ENCODE measurements at places on chromosomes 6 and 20. TPM values are rescaled to one million over a fixed set of nuclear protein-coding genes. Genes with fewer than 3 reads are reported as not detected.

DNA sequence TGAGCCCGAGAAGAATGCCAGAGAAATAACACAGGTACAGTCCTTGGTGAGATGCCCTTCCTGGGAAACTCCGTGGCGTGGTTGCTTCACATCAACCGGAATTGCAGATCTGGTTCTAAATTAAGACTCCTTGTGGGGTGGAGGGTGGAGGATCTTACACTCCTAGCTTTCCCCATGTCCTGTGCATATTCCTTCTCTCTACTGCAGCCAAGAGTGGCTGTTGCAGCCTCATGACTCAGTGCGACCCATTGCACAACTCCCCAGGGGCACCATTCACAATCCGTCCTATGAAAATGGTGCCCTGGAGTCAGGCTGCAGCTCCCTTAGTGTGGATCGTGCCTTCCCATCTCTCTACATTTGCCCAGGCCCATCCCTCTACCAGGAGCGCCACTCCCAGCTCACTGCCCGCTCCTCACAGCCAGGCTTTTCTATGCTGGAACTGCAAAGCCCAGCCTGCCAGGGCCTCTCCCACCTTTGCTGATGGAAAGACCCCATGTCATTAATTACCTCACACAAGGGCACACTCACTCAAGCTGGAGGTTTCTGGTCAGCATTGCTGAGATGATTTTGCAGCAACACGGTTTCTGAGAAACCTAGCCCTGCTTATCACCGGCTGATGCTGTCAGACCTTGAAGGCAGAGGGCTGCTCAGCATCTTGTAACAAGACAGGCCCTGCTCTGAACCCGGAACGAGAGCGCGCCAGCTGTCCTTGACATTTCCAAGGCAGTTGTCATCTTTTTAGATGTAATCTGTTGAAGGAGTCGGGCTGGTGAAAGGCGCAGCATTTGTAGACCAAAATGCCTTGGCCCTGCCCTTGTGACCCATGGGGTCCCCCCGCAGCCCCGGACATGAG is 39.7 kb downstream of the SIRPA start:
- no peak for DNase-seq

The BPIFA1 gene
- polyA plus RNA-seq: not detected

GRCh38 chr6:161476711-161477110 is 202.8 kb upstream of the AGPAT4 start:
- no peak for DNase-seq

DNA sequence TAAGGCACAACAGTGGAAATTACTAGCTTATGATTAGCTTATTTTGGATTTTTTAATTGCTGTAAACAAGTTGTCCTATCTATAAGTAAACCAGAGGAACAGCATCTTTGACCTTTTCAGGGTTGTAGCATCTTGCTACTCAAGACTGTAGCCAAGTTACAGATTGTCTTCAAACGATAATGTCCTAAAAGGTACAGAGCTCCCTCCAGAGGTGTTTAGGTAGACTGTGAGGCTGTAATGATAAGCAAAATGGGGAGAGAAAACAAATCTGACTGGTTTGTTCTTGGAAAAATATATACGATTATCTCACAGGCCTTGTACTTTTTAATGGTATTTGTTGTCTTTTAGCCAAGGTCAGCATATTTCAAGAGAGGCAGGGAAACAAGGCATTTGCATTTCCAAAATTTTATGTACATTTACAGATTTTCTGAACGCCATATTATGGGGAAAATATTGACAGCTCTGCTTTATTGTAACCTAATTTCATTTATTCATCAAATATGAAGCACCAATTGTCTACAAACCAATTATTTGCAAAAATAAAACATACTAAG is 273.4 kb downstream of the MEI4 start:
- DNase-seq: no peak

The CLVS2 gene
- polyA plus RNA-seq: 0.28 TPM

DNA sequence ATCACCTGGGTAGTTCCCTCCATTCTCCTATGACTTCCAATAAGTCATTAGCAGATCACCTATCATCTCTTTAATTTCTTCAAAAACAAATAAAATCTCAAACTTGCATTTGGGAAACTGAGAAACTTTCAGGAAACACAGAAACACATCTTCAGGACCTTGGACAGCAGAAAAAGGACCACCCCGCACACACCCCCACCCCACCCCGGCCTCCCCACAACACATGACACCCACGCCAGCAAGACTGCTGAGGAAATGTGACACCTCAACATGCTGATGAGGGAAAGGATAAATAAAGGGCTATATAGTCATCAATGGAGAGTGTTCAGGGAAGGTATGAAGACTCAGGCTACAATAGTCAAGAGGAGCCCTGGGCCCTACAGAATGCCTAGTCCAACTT is 15.6 kb upstream of the TRIM39 start:
- no peak for DNase-seq

The CPNE5 gene
- polyA plus RNA-seq: 13.2 TPM

The FBXO5 gene
- 39.5 TPM for polyA plus RNA-seq

- DNase-seq: no peak
Observed at GRCh38 chr6:164069350-164069990, 655.0 kb downstream of the QKI start.

DNA sequence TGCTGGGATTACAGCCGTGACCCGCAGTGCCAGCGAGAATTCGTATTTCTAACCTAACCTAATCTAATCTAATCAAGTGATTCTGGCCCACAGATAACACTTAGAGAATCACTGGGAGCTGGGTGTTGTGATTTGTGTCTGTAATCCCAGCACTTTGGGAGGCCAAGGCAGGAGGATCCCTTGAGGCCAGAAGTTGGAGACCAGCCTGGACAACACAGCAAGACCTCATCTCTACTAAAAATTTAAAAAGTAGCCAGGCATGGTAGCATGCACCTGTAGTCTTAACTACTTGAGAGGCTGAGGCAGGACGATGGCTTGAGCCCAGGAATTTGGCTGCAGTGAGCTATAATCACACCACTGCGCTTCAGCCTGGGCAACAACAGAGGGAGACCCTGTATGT is 21.4 kb upstream of the NCOA3 start:
- no peak for DNase-seq

GRCh38 chr20:44886266-44886651 is 754 bp downstream of the YWHAB start:
- DNase-seq: no peak

- DNase-seq: no peak
Observed at GRCh38 chr6:170208182-170208601, 82.7 kb downstream of the DLL1 start.

- DNase-seq: no peak
Observed at GRCh38 chr6:150734235-150734634, 131.3 kb upstream of the MTHFD1L start.

DNA sequence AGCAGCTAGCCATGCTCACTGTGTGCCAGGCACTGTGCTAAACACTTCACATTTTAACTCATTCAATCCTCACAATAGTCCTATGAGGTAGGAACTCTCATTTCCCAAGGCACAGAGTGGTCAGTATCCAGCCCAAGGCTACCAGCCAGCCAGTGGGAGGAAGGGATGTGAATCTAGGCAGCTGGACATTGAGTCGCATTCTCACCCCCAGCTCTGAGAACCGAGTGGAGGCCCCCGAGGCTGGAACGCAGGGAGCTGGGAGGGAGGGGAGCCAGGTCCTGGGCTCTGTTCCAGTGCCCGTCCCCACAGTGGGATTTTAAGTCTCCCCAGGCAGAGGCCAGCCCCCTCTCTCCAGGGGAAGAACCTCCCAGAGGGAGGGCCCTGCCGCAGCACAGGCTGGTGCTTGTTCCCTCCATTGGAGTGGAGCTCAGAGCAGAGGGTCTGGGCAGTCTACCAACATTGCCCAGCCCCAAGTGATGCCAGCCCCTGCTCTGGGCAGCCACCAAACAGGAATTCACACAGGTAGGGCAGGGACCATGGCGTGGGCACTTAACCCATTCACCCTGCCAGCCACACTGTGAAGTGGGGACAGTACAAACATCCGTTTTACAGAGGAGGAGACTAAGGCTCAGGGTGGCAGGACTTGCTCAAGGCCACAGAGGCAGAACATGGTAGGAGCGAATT is 131.3 kb downstream of the CEBPB start:
- no peak for DNase-seq

The SIRPD gene
- not detected for polyA plus RNA-seq

Measured in renal cortex interstitium (tissue), 15 donors.